Fibroblast of lung (primary cell): ENCODE measurements at places on chromosomes 2 and 18.

DNA sequence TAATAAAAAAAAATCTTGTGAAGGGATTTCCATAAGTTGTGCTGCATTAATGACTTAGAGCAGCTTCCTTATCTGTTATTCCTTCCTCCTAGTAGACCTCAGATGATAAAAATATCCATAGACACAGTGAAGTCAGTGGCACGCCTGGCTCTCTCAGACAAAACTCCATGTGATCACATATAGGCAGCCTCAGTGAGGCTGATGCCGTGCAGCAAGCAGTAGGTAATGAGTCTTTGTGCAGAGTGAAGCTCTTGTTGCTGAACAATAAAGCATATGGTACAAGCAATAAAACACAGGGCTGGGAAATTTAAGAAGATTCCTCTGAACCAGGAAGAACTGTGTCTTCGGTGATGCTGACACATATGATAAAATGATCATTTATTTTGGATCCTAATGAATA is 102.7 kb downstream of the CSRNP3 start:
- DNase-seq, result peak; percentile 8

DNA sequence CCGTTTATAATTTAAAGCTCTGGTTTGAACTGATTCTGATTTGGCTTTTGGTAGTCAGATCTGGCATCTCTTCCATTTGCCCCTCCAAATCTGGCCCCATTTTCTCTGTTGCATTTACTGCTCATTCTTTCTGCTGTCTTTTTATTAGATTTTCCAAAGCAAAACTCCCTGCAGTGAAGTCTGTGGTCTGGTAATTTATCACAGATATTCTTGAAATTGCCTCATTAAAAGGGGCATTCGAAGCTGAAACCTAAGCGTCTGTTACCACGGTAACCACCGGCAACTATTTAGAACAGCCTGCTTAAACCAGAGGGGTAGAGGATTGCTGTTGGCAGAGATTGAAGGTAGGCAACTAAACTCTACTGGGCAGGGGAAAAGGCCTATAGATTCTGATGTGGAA is 111.5 kb upstream of the UPP2 start:
- DNase-seq, result peak; percentile 10

DNA sequence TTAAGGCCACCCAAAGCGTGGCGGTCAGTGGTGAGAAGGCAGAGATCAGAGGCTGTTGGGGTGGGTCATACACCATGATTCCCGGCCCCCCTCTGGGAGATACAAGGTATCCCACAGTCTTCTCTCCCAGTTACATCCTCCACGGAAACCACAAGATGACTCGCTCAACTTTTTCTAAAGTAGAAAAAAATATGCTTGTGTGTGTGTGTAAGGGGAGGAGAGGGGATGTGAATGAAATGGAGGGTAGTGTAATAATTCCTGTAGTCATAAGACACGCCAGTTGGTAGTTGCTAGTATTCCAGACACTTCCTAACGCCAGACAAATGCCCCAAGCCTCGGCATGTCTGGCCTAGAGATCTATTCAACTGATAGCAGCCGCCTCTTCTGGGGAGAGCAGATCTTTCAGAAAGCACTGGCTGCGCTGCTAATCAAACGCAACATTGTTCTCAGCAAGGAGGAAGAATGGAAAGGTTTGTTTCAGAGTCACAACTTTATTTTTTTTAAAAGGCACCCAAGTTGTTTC is 143.5 kb downstream of the TGIF1 start:
- peak; percentile 95 for DNase-seq

DNA sequence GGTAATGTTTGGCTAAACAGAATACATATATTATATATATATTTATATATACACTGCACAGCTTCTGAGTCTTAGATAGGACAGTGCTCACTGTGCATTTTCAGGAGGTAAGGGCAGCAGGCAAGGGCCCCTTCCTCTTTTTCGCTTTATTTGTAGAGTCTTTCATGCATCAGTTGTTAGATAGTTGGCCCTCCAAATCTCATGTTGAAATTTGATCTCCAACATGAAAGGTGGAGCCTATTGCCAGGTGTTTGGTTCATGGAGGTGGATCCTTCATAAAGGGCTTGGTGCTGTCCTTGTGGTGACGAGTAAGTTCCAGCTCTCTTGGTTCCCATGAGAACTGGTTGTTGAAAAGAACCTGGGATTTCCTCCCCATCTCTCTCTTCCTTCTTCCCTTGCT is 48.1 kb downstream of the TSN start:
- DNase-seq, result no peak

DNA sequence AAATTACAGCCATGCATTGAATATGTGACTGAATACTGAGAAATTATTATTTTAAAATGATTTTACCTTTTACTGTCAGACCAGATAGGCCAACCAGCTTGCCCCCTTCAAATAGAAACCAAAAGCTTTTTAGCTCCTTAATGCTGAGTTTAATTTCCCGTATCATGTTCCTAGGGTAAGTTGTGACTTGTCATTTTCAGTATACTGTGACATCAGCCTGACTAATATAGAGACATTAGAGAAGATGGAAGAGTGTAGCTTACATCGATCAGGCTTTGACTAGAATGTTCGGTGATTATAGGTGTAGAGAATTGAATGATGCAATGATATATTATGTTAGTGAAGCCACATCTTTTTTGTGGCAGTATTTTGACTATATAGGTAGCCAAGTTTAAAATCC is 50.6 kb upstream of the ZEB2 start:
- no peak for DNase-seq

- no peak for DNase-seq
Observed at GRCh38 chr2:195879153-195879552, 189.5 kb downstream of the DNAH7 start.

DNA sequence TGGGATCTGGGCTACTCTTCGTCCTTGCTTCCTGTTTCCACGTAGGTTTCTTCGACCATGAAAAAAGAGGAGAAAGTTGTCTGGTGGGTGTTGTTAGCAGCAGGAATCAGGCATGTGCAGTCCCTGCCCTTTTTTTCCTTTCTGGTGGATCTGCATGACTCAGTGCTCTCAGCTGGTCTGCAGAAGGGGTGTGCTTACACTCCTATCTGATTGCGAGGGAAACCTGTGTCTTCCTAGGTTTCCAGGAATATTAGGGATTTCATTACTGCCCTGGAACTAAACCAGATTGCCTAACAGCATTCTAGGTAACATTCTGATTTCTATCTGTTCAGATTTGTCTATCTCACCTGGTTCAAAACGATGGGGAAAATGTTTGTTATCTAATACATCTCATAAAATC is 174.3 kb downstream of the CCDC102B start:
- DNase-seq, result no peak

DNA sequence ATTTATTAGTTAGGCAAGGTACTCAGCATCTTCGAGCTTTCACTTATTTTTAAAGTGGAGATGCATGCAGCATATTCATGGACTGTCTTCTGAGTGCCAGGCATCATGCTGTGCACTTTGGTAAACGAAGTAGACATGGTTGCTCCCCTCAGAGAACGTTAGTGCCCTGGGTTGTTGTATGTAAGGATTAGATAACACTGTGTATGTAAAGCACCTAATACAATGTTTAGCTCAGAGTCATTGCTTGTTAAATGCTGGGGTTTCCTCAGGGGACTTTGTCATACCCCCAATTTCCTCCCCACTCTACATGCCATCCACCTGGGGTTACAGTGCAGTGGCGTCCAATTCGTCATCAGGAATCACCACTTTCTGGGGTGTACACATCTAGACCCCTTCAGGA is 2.8 kb downstream of the UGGT1 start:
- DNase-seq, result no peak

DNA sequence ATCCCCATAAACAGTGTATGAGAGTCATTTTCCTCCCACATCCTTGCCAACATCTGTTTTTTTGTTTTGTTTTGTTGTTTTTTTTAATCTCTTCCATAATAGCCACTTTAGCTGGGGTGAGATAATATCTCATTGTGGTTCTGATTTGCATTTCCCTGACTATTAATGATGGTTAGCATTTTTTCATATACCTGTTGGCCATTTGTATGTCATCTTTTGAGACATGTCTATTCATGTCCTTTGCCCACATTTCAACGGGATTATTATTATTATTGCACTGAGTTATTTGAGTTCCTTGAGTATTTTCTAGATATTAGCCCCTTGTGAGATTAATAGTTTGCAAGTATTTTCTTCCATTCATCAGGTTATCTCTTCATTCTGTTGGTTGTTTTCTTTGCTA is 223.3 kb downstream of the LPIN1 start:
- DNase-seq, result no peak

DNA sequence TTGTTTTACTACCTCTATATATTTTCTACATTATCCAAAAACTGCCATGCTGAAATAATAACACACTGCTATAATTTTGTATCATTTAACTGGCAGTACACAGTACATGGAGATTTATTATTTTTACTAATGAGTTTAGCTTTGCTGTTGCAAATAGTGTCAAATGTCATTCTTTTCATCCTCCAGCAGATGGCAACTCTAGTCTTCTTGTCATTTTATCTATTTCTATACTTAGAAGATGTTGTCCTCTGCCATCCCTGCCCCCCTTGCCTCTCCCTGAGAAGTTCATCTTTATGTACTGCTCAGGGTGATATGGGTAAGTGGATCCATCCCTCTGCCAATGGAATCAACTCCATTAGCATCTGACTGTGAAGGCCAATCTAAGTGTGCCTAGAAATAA is 21.7 kb upstream of the LRRTM1 start:
- DNase-seq, result peak; percentile 27

DNA sequence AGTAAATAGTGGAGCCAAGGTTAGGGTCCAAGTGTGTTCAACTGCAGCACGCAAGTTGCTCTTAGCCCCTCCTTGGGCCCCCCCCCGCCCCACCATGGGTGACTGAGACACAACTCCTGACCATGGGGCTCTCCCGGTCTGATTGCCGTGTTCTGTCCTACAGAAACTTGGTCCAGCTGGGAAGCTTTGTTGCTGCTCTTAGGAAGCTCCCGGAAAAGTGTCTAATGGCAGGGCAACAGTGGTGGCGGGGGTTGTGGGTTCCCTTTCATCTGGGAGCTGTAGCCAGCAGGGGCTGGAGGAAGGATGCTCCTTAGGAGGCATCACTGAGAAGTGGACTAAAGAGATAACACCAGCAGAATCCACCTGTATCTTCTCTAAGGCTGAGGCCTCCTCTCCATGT is 111.1 kb downstream of the CYP26B1 start:
- no peak for DNase-seq

- DNase-seq, result no peak
Observed at GRCh38 chr2:133198678-133199077, 369.6 kb downstream of the NCKAP5 start.

DNA sequence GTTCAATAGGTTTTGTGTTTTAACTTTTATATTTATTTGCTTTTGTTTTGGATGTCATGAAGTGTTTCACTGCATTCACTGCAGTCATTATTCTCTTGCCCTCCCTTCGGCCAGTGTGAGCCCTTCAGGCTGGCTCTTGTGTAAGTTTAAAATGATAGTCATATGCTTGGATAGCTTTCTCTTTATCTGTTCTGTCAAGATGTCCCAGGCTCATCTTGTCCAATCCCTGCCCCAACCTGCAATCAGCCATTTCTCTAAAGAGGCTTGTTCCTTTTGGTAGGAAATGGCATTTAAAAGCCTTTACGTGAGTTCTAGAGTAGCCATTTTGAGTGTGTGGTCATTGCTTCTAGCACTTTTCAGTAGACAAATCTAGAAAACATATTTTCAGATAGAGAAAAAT is 238.0 kb upstream of the SLC39A10 start:
- DNase-seq, result no peak

DNA sequence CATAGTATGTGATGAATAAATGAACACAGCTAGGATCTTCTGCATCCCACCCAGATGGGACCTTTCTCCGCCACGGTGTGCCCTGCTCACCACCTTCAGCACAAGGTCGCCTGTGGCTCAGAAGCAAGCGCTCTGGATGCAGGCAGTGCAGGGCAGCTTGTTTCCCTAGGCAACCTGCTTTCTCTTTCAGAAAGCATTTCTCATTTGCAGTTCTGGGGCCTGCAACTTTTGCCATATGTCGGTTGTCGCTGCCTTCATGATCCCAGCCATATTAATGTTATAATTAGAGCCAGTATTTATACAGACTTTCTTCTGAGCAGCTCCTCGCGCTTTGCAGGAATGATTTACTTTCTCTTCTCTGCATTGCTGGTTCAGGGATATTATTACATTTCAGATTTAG is 692.8 kb downstream of the RNF144A start:
- DNase-seq, result no peak

DNA sequence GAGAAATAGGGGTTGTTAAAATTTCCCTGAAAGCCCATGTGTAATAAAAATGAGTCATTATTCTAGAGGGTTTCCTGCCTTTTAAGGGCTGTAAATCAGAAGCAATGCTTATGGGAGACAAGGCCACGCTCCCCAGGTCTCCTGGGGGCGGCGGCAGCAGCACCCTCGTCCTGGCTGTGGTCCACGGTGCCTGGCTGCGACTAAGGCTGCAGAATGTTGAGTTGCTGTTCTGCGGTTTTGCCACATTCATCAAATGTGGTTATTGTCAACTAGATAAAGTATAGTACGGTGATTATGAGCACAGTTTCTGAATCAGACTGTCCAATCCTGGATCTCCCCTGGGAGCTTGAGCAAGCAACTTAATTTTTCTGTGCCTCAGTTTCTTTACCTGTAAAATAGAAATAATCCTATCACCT is 11.9 kb upstream of the AGFG1 start:
- peak; percentile 77 for DNase-seq

GRCh38 chr2:22981785-22982184 is 403.2 kb upstream of the KLHL29 start:
- no peak for DNase-seq

- no peak for DNase-seq
Observed at GRCh38 chr2:8569332-8569930, 112.4 kb upstream of the ID2 start.

GRCh38 chr2:216787851-216788540 is 71.9 kb downstream of the TNP1 start:
- DNase-seq, result no peak

GRCh38 chr2:228615496-228615895 is 434.0 kb upstream of the SPHKAP start:
- no peak for DNase-seq

GRCh38 chr2:41326851-41327250 is 721.0 kb upstream of the PKDCC start:
- no peak for DNase-seq

DNA sequence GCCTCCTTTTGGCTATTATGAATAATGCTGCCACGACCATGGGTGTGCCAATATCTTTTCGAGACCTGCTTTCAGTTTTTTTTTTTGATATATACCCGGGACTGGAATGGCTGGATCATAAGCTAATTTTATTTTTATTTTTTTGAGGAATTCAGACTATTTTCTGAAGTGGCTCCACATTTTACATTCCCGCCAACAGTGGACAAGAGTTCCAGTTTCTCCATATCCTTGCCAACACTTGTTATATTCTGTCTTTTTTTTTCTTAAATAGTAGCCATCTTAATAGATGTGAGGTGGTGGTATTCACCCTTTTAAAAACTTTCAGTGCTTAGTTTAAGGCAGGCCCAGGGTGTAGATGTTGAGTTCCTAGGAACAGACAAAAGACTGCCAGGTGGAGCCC is 11.8 kb downstream of the LPIN1 start:
- DNase-seq, result no peak

DNA sequence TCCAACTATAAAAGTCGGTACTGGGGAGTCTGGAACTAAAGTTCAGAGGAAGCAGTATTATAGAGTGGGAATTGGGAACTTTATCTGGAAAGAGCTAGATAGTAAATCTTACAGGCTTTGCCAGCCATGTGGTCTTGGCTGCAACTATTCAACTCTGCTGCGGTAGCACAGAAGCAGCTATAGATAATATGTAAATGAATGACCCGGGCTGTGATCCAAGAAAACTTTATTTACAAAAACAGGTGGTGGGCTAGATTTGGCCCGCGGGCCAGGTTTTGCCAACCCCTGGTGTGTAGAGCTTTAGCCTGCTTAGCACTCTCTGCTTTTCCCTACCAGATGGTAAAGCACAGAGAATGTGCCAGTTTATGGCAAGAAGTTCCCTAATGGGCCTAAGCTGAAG is 70.8 kb downstream of the TNP1 start:
- DNase-seq, result no peak

GRCh38 chr2:18645315-18645714 is 55.9 kb upstream of the NT5C1B start:
- DNase-seq, result no peak
